Epithelial cell of umbilical artery (primary cell): ENCODE measurements at places on chromosomes 6 and 20. TPM values are rescaled to one million over a fixed set of nuclear protein-coding genes. Genes with fewer than 3 reads are reported as not detected.

TRIM31 gene
- total RNA-seq: not detected in 2 replicates

RAET1G gene
- 0.30 TPM in 1 of 2 replicates, not detected in the other for total RNA-seq

ZNF311 gene
- 0.30 and 0.32 TPM in 2 replicates for total RNA-seq

MCHR2 gene
- not detected in 2 replicates for total RNA-seq

DSP gene
- under 0.01 and 0.46 TPM in 2 replicates for total RNA-seq

HM13 gene
- 42.4 and 47.7 TPM in 2 replicates for total RNA-seq

HSPA1L gene
- total RNA-seq: 0.76 and 0.97 TPM in 2 replicates

XKR7 gene
- not detected in 2 replicates for total RNA-seq

PRPH2 gene
- under 0.01 and 0.30 TPM in 2 replicates for total RNA-seq

OPRL1 gene
- 0.61 and 2.3 TPM in 2 replicates for total RNA-seq

CCM2L gene
- total RNA-seq: 5.5 and 9.1 TPM in 2 replicates

C20orf141 gene
- total RNA-seq: not detected in 2 replicates

SERINC3 gene
- 59.8 and 69.6 TPM in 2 replicates for total RNA-seq

RCAN2 gene
- total RNA-seq: 0.32 TPM in 1 of 2 replicates, not detected in the other

TXNDC5 gene
- total RNA-seq: 1,914 and 1,990 TPM in 2 replicates
